ENCODE measurements at places on chromosomes 1 and 21. TPM values are rescaled to one million over a fixed set of nuclear protein-coding genes. Genes with fewer than 3 reads are reported as not detected.
A peak's percentile ranks its signal among the peaks of the same experiment; 100 is the strongest.

POU2F1 gene
- total RNA-seq = 3.4 TPM

FAAH gene
- not detected for total RNA-seq

ZBTB17 gene
- total RNA-seq = 29.7 TPM

NBPF8 gene
- total RNA-seq = 12.2 TPM

BTBD8 gene
- 3.6 TPM for total RNA-seq

GOLT1A gene
- not detected for total RNA-seq

INSRR gene
- not detected for total RNA-seq

ESPN gene
- total RNA-seq = under 0.01 TPM

GJA4 gene
- not detected for total RNA-seq

HTR1D gene
- 0.18 TPM for total RNA-seq

KCNQ4 gene
- total RNA-seq = not detected

MTARC1 gene
- 0.28 TPM for total RNA-seq

DNA sequence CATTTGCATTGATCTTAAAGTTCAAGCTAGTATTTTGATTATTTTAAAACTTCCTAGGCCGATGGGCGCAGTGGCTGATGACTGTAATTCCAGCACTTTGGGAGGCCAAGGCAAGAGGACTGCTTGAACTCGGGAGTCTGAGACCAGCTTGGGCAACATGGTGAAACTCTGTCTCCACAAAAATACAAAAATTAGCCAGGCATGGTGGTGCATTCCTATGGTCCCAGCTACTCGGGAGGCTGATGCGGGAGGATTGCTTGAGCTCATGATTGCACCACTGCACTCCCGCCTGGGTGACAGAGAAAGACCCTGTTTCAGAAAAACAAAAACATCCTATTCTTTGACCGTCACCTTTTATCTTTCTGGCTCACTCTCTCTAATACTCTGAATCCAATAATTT lies 30.0 kb downstream of the MFSD2A start:
- DNase-seq = no peak

GRCh38 chr1:218705911-218706893 lies 361.1 kb downstream of the TGFB2 start:
- peak; percentile 97 for DNase-seq

GRCh38 chr21:41875086-41875485 lies 4.1 kb downstream of the PRDM15 start:
- DNase-seq = no peak

DNA sequence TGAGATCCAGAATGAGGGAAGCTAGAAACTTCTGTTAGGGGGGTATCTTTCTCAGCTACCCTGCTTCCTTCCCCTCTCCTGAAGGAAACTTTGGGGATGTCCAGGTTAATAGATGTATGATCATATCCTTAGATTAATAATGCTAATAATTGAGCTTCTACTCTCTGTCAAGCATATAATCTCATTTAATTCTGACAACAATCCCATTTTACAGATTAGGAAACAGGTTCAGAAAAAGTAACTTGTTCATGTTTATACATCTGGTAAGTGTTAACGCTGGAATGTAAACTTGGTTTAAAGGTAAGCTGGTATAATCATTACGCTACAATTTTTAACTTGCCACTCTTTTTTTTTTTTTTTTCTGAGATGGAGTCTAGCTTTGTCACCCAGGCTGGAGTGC lies 1.7 kb upstream of the TMEM269 start:
- no peak for DNase-seq

- no peak for DNase-seq
These were observed 9.3 kb upstream of the SLX9 start for GRCh38 chr21:44930543-44930981.

DNA sequence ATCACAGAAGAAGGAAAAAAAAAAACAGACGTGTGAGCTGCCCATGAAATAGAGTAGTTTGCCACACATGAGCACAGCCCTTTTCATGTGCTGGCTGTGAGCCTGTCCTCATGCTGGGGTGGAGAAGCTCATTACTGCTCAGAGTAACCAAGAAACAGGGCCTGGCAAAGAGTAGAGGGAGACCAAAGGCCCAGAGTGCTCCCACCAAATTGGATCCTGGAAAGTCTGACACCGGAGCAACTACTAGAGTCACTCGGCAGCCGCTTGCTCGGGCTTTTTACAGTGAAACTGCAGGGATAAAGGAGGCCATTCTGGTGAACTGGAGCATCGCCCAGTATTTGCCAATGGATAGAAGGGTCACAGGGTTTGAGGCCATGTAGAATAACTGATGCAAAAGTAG lies 64.4 kb upstream of the BARHL2 start:
- no peak for DNase-seq

- no peak for DNase-seq
These were observed 40.3 kb downstream of the IER5 start for GRCh38 chr1:181128592-181129497.

- peak; percentile 43 for DNase-seq
These were observed 93.4 kb downstream of the GDAP2 start for GRCh38 chr1:117836069-117836468.

- DNase-seq = no peak
These were observed 276.3 kb downstream of the MATN1 start for GRCh38 chr1:30447080-30447479.

DNA sequence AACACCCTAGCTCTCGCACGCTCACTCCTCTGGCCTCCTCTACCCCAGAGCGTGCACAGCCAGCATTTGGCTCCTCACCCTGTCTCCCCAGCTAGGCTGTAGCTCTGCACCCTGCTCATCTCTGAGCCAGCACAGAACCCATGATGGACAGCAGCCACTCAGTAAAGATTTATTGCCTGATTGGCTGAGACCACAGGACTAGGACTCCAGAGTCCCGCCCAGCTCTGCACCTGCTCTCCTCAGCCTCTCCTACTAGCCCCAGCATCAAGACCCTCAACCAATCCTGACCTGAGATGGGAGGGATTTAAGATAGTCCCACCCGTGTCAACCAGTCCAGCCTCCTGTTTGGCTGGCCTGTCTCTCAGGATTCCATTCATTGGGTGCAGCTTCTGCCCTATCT lies 9.3 kb downstream of the C1QB start:
- no peak for DNase-seq

- no peak for DNase-seq
These were observed 1.2 kb downstream of the SDHB start for GRCh38 chr1:17052641-17053040.

- peak; percentile 88 for DNase-seq
These were observed 34.1 kb downstream of the ACOT7 start for GRCh38 chr1:6359216-6360116.

DNA sequence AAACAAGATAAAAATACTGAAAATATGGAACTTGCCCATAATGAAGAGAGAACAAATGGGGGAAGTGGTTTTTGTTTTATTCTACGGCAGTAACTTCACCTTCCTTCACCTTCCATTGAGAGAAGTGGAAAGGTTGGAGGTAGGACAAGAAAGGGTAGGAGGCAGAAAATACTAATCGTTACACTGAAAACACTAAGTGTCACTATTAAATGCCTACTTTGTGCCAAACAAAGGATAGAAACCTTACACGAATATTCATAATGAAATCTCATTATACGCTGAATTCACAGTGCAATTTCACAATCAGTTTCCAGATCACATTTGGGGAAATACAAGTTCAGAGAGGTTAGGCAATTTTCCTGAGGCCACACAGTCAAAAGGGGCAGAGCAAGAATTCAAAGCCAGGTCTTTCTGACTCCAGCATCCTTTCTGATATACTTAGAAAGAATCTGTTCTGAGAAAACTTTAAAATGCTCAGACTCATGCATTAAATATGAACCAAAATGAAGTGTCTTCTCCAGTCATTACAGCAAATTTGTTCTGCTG lies 3.0 kb downstream of the TIAM1 start:
- no peak for DNase-seq

GRCh38 chr1:91679446-91679845 lies 178.8 kb downstream of the CDC7 start:
- DNase-seq = no peak

DNA sequence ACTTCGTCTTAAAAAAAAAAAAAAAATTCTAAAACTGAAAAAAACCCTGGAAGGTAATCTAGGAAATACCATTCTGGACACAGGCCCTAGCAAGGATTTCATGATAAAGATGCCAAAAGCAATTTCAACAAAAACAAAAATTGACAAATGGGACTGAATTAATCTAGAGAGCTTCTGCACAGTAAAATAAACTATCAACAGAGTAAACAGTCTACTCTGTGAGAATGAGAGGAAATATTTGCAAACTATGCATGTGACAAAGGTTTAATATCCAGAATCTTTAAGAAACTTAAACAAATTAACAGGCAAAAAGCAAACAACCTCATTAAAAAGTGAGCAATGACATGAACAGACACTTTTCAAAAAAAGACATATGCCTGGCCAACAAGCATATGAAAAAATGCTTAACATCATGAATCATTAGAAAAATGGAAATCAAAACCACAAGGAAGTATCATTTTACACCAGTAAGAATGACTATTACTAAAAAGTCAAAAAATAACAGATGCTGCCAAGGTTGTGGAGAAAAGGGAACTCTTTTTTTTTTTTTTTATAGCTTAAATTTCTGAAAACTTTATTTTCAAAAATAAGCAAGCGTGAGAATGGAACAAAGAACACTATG lies 29.4 kb upstream of the RNPC3 start:
- DNase-seq = peak; percentile 62

- DNase-seq = no peak
These were observed 144.5 kb downstream of the AKT3 start for GRCh38 chr1:243705585-243705984.

DNA sequence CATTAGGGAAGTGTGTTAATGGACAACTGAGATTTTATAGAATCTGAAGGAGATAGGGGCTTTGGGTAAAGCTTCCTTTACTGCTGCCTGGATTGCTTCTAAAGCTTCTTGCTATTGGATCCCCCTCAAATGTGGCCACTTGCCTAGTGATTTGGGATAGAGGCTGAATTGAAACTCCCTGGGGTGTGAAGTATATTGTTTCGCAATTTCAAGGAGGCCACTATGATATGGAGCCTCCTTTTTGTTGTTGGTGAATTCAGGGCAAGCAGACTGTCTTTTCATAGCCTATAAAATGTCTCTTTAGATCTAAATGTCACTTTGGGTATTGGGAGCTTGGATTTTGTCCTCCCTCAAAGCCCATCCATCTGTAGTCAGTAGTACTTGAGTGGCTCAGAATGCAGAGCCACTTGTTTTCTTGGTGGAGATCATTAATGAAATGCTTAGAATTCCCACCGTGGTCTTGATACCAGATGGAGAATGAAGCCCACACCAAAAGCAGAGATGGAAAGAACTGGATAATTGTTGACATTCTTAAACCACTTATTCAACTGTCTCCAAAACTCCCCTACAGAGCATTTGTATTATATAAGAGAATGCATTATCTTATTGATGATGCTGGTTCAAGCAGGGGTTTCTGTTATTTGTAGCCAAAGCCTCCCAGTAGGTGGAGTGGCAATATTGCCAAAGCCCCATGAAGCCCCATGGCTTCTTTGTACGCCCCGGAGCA lies 144.3 kb upstream of the KCNE2 start:
- no peak for DNase-seq

DNA sequence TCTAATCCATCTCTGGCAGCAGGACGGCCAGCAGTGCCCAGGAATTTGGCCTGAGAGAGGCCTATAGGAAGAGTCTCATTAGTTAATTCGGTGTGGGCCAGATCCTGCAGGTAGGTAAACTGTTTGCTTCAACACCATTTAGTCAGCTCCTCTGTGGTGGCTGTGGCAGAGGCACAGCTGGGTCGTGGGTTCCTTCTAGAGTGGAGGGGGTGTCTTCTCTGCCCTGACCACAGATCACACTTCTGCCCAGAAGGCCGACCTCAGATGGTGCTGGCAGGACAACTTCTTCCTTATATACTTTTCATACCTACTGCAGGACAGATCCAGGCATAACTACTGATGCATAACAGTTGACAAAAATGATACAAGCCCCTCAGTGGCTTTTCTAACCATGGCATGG lies 281.4 kb downstream of the RPS6KC1 start:
- no peak for DNase-seq

DNA sequence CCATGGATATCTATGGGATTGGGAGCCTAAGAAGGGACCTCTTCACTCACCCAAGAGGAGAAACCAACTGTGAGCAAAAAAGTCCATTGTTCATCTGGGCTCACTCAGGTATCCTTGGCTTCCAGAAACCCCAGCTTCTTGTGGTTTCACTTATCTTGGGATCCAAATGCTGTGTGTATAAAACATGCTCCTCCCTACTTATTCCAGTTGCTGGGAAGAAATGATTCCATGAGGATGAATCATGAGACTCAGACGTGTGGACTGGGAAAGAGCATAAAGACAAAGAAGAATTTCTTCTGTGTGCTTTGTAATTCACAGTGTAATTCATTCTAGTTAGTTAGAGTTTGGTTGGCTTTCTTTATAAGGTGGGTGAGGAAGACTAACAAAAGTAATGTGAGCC lies 283.7 kb downstream of the ZNF648 start:
- DNase-seq = no peak

GRCh38 chr1:198937231-198938031 lies 298.6 kb downstream of the PTPRC start:
- peak; percentile 95 for DNase-seq

GRCh38 chr1:23559985-23560741 lies 862 bp upstream of the ID3 start:
- peak; percentile 47 for DNase-seq

DNA sequence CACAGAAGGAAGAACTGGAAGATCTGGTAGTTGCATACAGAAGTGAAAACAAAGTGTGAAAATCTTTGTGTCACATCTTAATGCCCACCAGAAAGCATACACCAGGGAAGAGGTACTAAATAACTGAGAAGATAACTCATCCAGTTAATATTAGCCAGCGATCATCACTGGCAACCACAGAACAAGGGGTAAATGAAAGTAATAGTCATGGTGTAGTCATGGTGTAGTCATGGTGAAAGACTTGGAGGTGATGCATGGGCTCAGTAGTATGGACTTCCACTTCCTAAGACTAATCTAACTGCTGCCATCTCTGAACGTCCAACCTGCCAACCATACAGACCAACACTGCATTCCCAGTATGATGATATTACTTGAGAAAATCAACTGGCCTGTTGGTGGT lies 481.2 kb upstream of the NR5A2 start:
- DNase-seq = peak; percentile 53

DNA sequence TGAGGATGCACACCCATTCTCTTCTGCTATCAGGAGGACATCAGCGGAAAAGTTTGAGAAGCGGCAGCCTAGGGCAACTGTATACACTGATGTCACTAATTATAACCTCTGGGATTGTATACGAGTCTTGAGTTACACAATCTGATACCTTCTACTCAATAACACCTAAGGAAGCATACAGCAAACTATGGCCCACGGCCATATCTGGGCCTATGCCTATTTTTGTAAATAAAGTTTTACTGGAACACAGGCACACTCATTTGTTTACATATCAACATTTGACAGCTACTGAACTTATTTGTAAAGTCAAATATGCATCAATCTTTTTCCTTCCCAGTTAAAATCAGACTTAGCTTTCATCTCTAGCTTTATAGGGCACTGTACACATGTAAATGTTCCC lies 187.2 kb downstream of the ZSCAN20 start:
- no peak for DNase-seq

- DNase-seq = no peak
These were observed 3.7 kb upstream of the RHEX start for GRCh38 chr1:206049293-206049692.

- DNase-seq = no peak
These were observed 68.4 kb upstream of the MRPS6 start for GRCh38 chr21:34004974-34005373.

- DNase-seq = peak; percentile 16
These were observed 116.8 kb downstream of the KCNJ6 start for GRCh38 chr21:37799211-37800056.

- no peak for DNase-seq
These were observed 116.0 kb upstream of the GUCA2B start for GRCh38 chr1:42037161-42037560.

Data from IMR-90 (cell line).